ENCODE measurements at places on chromosomes 3 and 15.

DNA sequence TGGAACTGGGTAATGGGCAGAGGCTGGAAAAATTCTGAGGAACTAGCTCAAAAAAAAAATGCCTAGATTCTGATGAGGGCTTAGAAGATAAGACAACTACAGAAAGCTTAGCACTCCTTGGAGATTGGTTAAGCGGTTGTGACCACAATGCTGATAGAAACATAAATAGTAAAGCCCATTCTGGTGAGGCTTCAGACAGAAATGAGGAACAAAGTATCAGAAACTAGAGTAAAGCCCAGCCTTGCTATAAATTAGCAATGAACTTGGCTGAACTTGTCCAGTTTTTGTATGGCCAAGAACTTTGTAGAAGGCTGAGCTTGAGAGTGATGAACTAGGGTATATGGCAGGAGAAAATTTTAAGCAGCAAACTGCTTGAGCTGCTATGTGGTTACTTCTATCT, 25.4 kb downstream of the GOLGB1 start:
- DNase-seq, result no peak

DNA sequence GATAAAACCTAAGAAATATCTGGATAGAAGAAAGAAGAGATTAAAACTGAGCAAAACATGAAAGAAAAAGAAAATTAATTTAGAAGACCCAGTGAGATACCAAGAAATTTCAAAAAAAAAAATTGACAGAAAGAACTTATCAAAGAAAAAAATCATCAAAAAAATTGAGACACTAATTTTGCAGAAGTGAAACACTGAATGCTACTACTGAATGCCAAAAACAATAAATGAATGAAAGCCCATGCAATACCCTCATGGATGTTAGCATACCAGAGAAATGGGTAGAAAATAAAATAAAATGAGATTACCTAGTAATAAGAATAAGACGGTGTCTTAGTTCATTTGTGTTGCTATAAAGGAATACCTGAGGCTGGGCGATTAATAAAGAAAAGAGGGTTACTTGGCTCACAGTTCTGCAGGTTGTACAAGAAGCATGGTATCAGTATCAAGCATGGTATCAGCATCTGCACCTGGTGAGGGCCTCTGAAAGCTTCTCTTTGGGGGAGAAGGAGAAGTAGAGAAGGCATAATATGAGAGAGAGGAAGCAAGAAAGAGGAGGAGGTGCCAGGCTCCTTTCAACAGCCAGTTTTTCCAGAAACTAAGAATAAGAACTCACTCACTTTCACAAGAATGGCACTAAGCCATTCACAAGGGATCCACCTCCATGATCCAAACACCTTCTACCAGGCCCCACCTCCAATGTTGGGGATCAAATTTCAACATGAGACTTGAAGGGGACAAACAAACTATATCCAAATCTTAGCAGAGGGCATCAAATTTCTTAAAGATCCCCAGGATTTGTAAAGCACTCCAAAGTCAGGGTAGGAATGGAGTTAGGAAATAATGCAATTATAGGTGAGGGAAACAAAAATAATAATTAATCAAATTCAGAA, 73.2 kb downstream of the BTLA start:
- no peak for DNase-seq

- no peak for DNase-seq
Measured at GRCh38 chr15:40142428-40142827, 18.4 kb upstream of the BUB1B start.

GRCh38 chr3:66449411-66449974, 51.3 kb downstream of the LRIG1 start:
- DNase-seq, result no peak

DNA sequence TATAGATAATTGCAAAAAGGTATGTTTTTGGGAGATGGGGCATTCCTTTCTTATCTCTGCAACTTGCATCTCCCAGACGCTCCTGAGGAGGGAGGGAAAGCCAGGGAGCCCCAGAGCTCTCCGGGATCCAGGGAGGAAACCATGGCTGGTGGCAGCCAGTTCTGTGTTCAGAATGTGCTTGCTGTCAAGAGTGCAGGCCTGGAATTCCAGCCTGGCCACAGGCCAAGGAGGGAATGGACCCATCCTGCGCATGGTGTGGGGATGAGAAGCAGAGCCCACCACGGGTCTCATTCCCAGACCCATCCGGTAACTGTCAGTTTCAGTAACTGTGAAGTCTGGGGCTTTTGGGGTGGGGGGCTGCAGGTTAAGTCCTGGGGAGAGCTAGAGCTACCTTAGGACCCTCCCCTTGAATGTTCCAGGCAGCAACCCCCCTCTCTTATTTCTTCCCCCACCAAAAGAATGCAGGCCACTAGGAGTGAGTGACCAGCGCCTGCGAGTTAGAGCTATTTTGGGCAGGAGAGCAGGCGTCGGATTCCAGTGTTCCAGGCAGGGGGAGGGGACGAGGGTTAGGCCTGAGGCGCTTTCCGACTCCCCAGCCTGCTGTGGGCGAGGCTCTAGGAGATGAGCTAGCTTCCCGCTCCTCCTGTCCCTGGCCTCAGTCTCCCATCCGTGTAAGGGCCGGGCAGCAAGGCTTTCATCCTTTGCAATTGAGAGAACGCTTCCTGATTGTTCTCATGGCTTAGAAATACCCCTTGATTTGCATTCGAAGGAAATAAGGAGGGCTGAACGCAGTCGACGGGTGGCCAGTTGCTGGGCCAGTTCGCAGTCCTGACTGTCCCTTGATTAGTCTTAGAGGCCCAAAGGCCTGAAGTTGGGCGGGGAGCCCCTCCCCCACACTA, 781 bp upstream of the DAG1 start:
- DNase-seq, result peak; percentile 74

DNA sequence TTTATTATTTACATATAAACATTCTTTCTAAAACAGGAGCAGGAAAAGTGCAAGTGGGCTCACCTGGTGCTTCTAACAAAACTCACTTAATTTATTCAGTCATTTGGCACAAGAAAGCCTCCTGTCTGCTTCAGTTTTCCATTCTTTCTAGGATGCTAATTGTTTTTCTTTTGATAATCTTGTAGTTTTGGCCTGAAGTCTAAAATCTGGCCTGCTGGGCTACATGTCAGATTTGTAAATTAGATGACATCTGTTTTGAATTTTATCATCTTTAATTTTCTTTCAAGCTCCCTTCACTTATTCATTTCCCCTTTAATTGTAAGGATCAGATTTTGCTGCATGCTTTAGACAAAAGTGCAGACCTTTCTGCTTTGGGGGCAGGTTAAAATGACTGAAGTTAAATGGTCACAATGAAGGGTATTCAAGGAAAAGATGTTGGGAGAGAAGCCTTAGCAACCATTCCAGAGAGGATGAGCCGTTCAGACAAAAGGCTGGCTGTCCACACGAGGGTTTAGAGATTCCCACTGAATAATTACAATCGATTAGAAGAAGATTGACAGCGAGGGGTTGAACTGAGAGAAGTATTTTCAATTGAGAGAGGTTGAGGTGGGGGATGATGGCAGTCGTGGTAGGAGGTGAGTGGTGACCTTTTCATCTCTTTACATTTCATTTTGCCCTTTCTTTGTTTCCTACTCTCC, 59.9 kb upstream of the PTX3 start:
- no peak for DNase-seq

GRCh38 chr3:4994823-4995499, 15.7 kb downstream of the BHLHE40 start:
- DNase-seq, result peak; percentile 87

All from SW480 (cell line).